AG04450 (cell line): ENCODE measurements at places on chromosomes 11 and 22.

DNA sequence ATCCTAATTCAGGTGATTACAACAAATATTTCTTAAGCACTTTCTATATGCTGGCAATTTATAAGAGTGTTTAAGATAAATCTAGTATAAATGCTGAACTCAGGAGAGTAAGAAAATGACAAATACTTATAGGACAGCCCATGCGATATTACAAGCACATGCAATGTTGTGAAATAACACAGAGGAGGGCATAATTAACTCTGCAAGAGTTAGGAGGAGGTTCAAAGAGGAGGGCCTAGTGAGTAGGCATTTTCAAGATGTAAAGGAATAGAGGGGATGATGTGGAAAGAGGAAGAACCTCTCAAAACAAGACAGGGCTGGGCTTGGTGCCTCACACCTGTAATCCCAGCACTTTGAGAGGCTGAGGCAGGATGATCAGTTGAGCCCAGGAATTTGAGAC lies 37.1 kb upstream of the IL17RA start:
- no peak for DNase-seq

GRCh38 chr11:64359712-64360445 lies 917 bp downstream of the RPS6KA4 start:
- DNase-seq, result no peak

GRCh38 chr11:113181094-113181493 lies 133.3 kb upstream of the TTC12 start:
- no peak for DNase-seq

GRCh38 chr11:64337538-64338249 lies 2.3 kb upstream of the CCDC88B start:
- no peak for DNase-seq

DNA sequence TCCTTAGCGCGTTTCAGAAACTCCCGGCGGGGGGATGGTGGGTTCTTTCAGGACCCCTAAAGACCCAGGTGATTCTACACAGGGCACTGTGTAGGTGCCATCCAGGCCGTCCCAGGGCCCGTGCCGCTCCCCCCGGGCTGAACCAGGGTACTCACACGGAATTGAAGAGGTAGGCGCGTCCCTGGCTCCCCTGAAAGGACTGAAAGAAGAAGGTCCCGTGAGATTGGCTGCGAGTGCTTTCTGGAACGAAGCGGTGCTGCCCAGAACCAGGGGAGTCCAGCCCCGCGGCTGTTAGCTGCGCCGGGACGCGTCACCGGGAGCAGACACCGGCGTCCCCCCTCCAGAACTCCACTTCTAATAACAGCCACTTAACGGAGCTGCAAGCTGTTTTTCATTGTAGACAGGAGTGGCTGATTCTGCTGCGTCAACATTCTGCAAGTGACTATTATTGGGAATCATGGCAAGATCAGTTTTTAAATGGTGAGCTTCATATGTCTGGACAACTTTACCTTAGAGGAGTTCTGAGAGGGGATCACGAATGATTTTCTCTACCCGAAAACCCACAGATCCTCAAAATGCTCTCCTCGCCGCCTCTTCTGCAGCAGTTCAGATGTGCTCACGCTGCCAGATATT lies 31.8 kb downstream of the YPEL1 start:
- DNase-seq, result no peak

- no peak for DNase-seq
These were observed 38.8 kb downstream of the SMCO4 start for GRCh38 chr11:93504110-93505095.

GRCh38 chr11:83475760-83476159 lies 189.6 kb upstream of the CCDC90B start:
- no peak for DNase-seq

GRCh38 chr11:100778166-100778785 lies 91.2 kb downstream of the ARHGAP42 start:
- no peak for DNase-seq

DNA sequence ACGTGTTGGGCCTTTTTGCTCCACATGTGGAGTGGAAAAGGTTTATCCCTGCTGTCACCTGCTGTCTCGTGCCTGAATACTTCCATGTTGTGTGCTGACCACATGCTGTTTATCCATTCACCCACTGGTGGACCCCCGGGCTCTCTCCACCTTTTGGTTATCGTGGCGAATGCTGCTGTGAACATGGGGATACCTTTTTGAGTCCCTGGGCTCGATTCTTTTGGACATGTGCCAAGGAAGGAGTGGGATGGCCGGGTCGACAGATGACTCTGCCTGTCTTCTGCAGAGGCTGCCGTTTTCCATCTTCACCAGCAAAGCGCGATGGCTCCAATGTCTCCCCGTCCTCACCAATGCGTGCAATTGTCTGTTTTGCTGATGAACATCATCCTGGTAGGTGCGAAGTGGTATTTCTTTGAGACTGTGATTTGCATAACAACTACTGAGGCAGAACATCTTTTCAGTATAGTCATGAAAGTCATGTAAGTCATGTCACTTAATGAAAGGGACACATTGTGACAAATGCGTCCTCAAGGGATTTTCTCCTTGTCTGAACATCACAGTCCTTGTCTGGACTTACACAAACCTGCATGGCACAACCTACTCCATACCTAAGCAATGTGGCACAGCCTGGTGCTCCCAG lies 758.7 kb downstream of the BRD1 start:
- DNase-seq, result no peak

DNA sequence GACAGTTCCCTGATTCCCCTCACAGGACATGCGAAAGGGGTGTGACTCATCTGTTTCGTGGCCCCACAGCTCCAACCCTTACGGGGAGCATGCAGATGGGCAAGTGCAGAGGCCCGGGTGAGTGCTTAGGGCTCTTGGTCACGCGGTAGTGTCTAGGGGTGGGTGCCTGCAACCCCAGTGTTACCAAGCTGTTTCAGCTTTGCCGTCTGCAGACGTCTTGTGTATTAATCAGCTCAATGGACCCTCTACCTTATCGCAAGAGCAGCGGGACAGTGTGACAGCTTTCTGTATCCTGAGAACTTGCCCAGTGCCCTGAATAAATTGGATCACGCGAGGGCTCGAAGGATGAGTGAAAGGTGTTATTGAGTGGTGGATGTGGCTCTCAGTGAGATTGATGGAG lies 816.4 kb upstream of the ANO3 start:
- DNase-seq, result no peak

- no peak for DNase-seq
These were observed 1.4 kb downstream of the LRRC74B start for GRCh38 chr22:21047035-21047661.

- DNase-seq, result no peak
These were observed 35.4 kb downstream of the NFAM1 start for GRCh38 chr22:42396621-42397331.

- DNase-seq, result no peak
These were observed 137.0 kb downstream of the SNX19 start for GRCh38 chr11:130779267-130779666.

DNA sequence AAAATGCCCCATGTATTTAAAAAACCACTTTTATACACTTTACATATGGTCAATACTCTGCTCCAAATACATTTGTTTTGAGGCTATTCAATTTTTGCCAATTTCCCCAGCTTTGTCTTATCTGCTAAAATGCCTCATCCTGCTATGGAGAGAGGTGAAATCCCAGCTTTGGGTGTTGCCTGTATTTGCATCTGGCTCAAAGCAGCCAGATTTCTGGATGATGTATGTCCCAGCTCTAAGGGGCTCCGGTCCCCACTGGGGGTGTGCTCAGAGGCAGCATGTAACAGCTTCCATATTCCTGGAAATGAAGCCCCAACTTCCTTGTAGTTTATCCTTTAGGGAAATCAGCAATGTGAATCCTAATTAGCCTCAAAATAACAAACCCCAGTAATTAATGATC lies 59.5 kb downstream of the WT1 start:
- DNase-seq, result no peak

DNA sequence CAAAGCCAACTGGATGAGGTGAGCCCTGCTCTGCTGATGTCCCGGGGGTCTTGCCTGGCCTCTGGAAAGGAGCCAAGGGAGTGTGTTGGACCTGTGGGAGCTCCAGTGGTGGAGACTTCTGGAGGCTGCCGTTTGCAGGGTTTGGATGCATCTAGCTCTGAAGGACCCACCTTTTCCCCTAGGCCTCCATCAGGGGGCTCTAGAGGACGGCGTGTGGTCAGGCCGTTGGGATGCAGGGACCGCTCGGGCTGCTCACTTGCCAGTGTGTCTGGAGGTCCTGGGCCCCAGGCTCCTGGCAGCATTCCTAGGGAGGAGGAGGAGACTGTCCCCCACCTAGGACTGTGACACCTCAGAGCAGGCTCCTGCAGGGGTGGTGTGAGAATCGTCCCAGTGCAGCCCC lies 58.3 kb downstream of the PRDM11 start:
- no peak for DNase-seq

DNA sequence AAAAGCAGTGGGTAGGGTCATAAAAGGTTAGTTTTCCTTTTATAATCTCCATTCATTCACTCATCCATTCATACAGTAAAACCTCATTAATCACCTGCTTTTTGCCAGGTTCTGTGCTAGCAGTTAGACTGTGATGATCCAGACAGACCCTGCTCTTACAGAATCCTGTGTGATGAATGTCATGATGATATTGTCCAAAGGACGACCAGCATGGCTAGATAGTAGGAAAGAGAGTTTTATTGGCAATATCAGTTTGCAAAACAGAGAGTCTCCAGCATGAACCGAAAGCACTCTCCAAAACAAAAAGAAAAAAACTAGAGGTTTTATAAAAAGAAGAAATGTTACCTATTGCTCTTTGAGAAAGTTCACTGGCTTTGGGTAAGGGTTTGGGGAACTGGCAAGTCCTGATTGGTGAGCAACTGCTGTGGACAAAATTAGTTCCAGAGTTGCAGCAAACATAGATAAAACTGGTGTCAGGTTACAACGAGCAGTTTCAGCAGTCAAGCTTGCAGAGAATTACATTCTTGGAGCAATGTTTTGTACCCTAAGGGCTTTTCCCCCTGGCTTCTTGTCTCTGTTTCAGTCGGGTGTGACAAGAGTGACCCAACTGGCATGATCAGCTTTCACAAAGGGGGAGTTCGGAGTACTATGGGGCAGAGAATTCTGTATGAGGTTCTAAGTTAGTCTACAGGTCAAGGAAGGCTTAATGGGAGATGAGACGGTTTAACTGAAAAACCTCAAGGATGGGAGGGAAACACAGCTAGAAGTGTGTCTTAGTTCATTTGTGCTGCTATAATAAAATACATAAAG lies 58.3 kb downstream of the HSD17B12 start:
- peak; percentile 65 for DNase-seq

- no peak for DNase-seq
These were observed 29.0 kb downstream of the ELMOD1 start for GRCh38 chr11:107619926-107620325.

DNA sequence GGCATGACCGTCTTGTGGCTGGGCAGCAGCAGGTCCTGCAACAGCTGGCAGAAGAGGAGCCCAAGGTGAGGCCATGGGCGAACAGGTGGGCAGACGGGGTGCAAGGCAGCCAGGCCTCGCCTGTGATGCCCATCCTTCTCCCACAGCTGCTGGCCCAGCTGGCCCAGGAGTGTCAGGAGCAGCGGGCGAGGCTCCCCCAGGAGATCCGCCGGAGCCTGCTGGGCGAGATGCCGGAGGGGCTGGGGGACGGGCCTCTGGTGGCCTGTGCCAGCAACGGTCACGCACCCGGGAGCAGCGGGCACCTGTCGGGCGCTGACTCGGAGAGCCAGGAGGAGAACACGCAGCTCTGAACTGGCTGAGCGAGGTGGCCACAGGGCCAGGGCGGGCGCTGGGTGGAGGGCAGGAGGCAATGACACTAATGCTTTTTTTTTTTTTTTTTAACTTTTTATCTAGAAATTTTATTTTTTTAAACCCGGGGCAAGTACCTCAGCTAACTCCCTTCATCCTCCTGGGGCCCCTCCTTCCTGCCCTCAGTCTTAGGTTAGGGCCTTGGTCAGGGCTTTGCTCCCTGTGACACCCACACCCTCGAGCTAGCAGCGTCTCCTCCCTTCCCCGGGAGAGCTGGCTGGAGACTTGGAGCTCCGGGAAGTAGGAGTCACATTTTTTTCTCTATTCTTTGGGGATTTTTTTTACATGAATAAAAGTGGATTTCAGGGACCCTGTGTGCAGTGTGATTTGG lies 16.0 kb downstream of the PLCB3 start:
- no peak for DNase-seq

DNA sequence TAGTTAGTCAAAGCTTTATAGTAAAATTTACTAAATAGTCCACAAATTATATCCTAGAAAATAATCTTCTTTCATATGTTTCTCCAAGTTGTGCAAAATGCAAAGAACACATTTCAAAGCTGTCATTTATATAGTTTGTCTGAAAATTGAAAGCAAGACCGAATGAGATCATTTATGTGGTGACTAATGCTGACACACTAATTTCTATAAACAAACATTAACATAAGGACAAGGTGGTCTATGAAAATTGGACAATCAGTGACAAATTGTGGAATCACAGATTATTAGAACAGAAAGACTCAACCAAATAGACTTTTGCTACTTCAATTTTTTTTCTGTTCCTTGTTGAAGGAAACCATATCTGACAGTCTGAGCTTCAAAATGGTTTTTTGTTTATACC lies 1056.1 kb downstream of the LRRC4C start:
- no peak for DNase-seq

GRCh38 chr11:43923406-43924111 lies 18.9 kb upstream of the C11orf96 start:
- DNase-seq, result peak; percentile 79

GRCh38 chr11:113274713-113275582 lies 39.4 kb upstream of the TTC12 start:
- no peak for DNase-seq

DNA sequence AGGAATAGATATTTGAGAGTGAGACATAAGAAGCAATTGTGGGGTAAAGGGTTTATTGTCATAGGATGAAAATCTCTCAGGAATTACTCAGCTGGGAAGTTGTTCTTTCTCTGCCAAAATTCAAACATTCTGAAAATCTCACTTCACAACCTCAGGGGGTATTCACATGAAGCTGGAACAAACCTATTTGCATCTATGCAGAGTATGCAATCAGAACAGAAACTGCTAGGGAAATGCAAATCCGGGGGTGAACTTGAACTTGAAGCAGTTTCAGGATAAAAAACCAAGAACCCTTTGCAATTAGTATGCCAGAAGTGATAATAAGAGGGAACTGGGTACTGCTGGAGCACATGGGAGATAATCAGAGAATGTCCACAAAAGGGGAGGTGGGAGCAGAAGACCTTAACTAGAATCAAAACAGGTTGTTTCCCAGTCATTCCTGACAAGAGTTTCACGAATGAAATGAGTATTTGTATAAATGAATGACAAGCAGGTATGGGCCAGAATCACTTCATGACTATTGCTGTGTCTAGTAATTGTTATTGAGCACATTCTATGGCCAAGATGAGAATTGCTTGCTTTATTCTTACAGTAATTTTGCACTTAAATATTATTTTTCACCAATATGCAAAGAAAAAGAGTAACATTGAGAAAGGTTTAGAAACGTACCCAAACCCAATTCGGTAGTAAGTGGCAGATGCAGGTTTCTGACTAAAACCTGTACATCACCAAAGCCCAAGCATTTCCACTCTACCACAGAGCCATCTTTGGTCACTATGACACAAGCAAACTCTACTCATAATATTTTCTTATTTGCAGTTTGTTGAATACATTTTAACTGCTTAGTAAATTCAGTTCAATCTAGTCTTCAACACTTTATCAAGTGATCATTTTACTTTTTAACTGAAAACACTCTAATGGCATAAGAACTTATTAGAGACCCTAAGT lies 61.8 kb upstream of the UBASH3B start:
- DNase-seq, result no peak
